ENCODE measurements at places on chromosomes 11 and 22.

DNA sequence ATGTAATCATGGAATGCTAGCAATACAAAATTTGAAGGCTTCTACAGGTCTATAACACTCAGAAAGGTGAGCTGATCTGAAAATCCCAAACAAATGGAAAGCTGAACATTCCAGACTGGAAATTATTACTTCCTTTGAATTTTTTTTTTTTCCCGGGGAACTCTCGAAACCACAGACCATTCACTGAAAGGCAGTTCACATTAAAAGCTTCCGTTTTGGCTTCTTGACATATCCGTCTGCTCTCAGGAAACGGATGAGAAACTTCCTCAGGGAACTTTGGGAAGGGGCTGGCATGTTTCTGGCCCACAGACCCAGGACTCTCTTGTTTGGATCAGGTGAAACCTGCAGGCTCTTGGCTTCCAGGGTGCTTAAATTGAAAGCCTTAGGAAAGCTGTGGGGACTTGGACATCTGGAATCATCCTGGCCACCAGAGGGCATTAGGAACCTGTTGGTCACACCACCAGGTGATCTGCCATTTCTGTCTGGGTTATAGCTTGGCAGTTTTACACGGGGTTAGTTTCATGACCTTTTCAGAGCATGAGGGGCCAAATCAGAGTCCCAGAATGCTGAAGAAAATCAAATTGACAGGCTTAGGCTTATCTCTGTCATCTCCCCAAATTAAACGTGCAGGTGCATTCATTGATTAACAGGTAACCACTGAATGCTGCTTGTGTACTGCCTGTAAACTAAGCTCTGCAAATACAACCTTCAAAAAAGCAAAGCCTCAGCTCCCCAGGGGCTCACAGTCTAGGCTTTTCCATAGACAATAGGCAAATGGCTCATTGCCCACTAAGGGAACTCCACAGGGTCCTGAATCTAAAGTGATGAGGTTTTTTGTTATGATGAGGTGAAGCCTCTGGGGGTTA is 22.7 kb upstream of the GRAMD1B start:
- no peak for DNase-seq

DNA sequence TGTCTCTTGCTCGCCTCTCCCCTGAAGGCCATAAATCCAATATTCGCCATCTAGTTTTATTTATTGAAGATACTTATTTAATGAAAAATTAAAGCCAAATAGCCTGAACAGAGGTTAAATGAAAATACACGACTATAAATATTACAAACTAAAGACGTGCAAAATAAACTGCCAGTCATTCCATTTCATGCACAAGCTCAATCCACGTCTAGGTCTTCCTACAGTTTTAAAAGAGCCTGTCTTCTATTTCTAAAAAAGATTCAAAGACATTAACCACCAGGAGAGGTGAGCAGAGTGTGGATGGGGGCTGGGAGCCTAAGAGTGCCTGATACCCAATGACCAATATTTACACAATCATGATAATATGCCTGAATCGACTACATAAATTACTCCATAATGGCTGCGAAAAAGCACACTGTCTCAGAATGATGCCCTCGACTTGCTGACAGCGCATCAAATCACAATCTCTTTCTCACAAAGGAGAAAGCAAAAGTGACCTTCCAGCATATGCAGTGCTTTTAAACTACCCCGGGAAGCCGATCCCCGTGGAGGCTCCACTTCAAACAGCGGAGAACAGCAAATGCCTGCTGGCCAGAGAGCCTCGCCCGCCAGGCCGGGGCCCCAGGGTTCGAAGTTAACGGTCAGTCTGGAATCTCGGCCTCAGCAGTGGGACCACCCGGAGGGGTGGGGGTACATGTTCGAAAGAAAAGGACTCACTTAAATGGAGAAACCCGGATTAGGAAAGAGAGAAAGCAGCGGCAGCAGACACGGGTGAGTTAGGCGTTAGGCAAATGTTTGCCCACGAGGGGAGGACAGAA is 1.7 kb downstream of the FCHSD2 start:
- DNase-seq, result no peak

- DNase-seq, result no peak
Measured at GRCh38 chr11:27648840-27649239, 51.4 kb downstream of the BDNF start.

DNA sequence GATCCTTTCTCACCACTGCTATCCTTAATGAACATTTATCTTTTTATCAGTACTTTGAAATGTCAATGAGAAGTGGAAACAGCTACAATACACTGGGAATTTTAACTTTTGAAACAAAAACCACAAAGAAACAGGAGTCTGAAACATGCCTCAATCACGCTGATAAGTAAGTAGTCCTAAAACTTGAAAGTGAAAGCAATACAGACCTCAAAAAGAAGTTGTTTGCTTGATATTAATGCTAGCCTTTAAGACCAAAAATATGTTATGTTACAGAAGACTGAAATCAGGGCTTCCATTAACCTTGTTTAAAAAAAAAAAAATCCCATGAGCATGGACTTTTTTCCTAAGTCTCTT is 21.3 kb downstream of the PHF21A start:
- DNase-seq, result no peak

DNA sequence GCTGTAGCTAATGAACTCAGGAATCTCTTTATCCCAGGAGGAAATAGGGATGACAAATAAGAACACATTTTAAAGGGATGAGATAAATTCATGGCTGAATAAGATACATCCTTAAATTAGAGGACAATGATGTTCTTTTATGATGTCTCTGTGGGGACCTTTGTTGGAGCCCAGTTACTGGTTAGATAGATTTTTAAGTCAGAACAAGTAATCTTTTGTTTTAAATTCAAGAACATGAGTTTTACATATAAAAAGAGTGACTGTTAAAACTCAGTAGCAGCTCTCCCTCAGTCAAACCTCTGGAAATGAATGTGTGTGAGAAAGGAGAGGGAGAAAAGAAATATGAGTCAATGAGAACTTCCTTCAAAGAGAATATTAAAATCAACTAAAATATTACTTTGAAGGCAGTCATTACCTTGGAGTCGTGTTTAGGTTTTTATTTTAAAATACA is 241.6 kb downstream of the SWAP70 start:
- no peak for DNase-seq
